ENCODE measurements at places on chromosomes 6 and 20. TPM values are rescaled to one million over a fixed set of nuclear protein-coding genes. Genes with fewer than 3 reads are reported as not detected.

WRNIP1 gene
- total RNA-seq: 53.0 TPM

MEP1A gene
- total RNA-seq: not detected

LY6G6F gene
- total RNA-seq: not detected

KIAA0408 gene
- not detected for total RNA-seq

MROH8 gene
- total RNA-seq: 0.05 TPM

L3MBTL3 gene
- 5.7 TPM for total RNA-seq

DNA sequence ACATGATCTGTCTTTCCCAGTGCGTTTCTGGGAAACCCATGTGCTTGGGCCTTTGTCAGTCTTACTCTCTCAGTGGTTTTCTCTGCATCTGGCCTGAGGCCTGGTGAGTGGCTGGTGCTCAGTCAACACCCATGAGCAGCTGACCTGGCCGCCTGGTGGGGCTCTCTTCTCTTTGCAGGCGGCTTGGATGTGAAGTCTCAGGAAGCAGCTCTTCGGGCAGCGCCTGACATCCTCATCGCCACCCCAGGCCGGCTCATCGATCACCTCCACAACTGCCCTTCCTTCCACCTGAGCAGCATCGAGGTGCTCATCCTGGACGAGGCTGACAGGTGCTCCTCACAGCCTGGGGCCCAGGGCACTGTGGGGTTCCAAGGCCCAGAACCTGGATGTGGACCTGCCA is 10.8 kb downstream of the DDX27 start:
- no peak for DNase-seq

DNA sequence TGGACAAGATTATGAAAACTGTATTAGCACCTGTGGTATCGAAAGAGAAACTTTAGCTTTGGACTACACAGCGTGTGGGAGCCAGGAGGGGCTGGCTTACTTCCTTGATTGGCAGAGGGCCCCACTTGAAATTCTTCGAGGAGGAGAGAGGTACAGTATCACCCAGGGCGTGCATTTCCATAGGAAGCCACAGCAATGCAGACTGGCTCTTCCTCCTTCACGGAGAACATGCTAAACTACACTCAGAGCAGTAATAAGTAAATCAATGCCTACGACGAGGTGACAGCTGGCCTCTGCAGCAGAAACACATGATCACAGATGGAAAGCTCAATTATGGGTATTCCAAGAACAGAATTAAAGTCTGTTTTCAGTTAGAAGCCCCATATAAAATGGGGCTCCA is 44.2 kb downstream of the MYLK4 start:
- DNase-seq: no peak

DNA sequence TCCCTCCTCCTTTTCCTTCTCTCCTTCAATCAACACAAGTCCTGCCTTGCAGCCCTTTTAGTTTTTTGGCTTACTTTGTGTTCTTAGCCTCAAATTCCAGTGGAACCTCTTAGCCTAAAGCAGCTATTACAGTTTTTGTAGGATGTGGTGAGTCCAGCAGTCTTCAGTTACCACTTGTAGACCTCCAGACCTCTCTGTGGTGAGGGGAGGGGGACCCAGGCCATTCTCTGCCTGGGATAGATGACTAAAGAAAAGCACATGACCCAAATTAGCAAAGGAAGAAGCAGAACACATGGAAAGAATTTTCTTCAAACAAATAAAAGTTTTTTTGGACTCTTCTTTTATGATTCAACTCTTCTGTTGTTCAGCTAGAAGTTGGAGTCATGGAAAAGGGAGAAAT is 246.5 kb downstream of the HAO1 start:
- DNase-seq: no peak

DNA sequence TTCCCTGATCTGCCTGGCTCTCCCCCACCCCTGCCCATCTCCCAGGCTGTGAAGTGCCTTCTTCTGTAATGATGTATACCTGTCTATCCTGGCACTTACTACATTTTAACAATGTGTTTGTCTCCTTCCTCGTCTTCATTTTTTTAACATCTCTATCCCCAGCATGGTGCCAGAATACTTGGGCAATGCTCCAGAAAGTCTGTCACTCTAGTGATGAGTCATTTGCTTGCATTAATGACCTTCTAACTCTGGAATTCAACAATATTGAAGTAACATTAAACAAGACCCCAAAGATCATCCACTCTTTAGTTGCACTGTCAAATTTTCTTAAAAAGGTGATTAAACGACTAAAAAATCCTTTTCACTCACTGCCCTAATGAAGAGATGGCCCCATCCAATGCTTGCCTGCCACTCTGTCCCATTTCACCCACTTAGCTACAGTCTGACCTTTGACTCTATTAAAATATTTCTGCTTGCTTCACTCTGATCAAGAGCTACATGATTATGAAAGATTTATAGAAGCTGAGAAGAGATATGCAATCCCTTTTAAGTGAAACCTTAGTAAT is 7.7 kb upstream of the KLHL31 start:
- DNase-seq: peak; percentile 43

DNA sequence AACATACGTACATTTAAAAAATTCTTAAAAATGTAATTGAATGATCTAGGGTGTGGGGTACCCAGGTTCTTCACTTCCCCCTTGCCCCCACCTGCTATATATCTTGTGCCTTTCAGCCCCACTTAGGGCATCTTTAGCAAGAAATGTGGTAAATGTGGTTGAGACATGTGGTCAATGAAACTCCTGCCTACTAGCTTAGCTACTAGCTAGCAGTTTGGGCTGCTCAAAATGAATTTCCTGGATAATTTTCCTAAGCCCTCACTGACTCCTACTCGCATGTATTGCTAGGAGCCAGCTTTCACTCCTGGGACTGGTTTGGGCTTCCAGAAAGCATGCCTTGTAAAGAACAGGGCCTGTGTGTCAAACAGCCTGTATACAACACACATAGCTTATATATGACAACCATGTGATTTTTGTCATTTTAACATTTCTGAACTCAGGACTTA is 257.3 kb downstream of the ATXN1 start:
- DNase-seq: no peak

DNA sequence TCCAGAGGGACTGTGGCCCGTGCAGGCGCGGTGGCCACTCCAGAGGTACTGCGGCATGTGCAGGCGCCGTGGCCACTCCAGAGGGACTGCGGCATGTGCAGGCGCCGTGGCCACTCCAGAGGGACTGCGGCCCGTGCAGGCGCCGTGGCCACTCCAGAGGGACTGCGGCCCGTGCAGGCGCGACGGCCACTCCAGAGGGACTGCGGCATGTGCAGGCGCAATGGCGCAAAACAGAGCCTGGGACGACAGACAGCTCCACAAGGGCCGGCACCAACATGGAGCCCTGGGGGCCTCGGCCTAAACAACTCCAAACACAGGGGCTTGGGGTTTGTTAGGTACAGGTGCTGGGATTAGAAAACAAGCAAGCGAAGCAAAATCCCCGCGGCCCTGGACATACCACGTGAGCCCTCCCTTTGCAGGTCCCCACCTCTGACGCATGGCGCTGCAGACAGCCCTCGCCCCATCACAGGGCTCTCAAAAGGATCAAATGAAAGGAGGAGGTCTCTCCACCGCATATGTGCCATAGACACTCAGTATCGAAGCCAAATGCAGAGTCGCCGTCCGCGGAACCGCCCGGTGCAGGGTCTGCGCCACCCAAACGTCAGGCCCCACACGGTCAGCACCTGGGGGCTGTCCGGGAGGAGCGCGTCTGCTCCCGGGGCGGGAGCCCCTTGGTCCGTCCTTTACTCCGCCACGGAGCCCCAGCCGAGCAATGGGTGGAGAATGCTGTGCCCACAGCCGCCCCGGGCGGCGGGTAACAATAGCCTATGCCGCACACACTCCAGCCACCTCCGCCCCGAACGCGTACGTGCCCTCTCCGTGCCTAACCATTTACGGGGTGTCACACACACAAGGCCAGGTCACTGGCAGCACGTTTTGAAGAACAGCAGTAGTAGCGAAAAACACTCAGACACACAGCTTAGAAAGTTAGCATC is 85.7 kb downstream of the TAF4 start:
- no peak for DNase-seq

- no peak for DNase-seq
These were observed 554.9 kb downstream of the CDH26 start for GRCh38 chr20:60513141-60513540.

Measured in NCI-H460 (cell line).